Glutamatergic neuron (in vitro differentiated cells): ENCODE measurements at places on chromosomes 2 and 18. TPM values are rescaled to one million over a fixed set of nuclear protein-coding genes. Genes with fewer than 3 reads are reported as not detected.

GALR1 gene
- total RNA-seq: 0.49 TPM

CEP76 gene
- total RNA-seq: 19.2 TPM

CKAP2L gene
- total RNA-seq: 3.3 TPM

REG1A gene
- total RNA-seq: 1.1 TPM

PLCL1 gene
- total RNA-seq: 28.8 TPM

ADAM23 gene
- 16.4 TPM for total RNA-seq

DNA sequence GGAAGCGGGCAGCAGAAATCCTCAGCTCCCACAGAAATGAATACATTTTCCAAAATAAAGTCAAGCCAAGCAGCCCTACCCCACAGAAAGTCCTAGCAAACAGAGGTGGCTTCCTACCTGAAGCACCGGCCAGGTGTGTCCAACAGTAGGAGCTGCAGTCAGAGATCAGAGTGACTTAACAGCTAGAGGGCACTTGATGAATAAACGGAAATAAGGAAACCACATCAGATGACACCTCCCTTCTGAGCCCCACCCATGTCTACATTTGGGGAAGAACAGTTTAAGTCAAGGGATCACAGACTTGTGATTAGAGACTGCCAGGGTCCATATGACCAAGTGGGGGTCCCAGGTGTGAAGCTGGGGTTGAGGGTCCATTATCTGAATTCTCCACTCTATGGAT, at the start of gene CXCR1:
Gene CXCR1, minus strand, starts transcription at position 172 of the 400 bp plus-strand sequence. CDS start 1,751 bp downstream, outside the sequence.
- no peak within 1 kb of the TSS for H3K27ac ChIP-seq
- DNase-seq: no peak
- no peaks in the 10 kb centered on the region for H3K4me1 ChIP-seq
- H3K27me3 ChIP-seq: peaks cover 5% of the 10 kb centered on the region
- no peak within 1 kb of the TSS for H3K4me3 ChIP-seq
- peaks cover 3% of the 10 kb centered on the region for H3K36me3 ChIP-seq

- peak overlapping the region; percentile 99 for H3K27ac ChIP-seq
- no peak for DNase-seq
- H3K36me3 ChIP-seq: peaks cover 5% of the 10 kb centered on the region
Observed at GRCh38 chr2:222398446-222398885, 25.9 kb upstream of the SGPP2 start.

G6PC2 gene
- total RNA-seq: not detected
